NCI-H345 (cell line): ENCODE measurements at places on chromosomes 11 and 22.

DNA sequence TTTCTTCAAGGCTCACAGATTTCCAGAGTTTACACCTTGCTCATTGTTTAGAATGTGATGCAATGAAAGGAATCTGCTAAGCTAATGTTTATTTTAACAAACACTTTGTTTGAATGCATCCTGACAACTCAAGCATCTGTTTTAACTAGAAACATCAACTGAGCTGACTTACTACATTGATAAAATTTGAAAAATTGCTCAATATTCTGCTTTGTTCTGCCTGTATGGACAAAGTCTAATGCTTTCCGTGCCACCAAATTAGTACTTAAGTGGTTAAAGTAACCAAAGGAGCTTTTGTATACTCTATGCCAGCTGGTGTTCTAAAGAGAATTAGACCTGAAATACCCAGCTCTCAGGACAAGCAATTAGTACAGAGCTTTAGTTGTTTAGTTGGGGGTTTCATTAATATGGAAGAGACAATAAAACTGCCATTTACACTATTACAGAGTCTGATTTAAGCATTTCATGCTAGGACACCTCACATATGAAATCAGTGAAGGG, 105.2 kb downstream of the MAML2 start:
- DNase-seq: no peak

DNA sequence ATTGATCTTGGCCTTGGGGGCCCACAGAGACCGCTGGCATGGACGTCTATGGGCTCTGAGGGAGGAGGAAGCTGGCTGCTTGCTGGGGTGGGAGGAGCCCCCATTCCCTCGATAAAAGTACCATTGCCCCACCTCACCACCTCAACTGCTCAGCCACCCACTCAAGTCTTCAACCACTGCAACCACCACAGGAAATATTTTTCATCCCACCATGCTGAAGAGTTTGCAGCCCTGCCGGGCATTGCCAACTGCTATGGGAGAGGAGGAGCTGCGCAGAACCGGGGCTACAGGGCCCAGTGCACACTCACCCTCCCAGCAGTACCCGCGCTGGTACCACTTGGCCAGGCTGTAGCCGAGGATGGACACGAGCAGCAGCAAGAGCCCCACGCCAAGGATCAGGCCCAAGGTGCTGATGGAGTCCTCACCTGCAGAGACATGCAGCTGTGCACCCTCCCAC, 29.2 kb downstream of the IL10RA start:
- no peak for DNase-seq

GRCh38 chr11:19426011-19426755, 185.4 kb upstream of the E2F8 start:
- DNase-seq: no peak

DNA sequence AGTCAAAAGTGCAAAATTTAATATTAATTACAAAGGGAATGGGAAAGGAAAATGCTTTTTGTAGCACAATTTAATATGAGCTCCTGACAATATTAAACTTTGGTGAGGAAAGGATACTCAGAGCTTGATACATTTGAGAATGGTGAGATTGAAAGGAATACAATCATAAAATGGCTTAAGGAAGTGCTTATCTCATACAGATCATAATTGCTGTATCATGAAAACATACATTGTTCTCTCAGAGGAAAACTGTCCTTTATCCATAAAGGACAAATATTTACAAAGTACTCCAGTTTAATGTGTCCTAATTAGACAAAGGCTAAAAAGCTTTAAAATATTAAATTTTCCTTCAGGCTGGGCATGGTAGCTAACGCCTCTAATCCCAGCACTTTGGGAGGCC, 260.4 kb downstream of the TMEM135 start:
- DNase-seq: no peak

GRCh38 chr22:32951807-32952153, 106.4 kb downstream of the SYN3 start:
- DNase-seq: no peak

GRCh38 chr11:63871962-63872799, 33.3 kb downstream of the MARK2 start:
- peak; percentile 18 for DNase-seq

DNA sequence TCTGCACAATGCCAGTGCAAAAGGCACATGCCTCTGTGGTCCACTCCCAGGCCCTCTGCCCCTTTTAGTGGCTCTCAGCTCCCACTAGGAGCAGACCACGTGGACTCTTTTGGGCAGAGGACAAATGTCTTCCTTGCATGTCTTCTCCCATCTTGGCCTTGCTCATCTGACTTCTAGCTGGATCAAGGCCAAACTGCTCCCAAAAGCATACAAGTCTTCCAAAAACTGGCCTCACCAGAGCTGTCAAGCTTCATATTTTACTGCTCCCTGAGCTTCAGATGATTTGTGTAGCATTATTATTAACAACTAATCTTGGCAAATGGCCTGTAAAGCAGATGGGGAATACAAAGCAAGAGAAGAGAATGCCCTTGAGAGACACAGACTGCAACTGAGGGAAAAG, 6.9 kb downstream of the SMPD1 start:
- DNase-seq: no peak

DNA sequence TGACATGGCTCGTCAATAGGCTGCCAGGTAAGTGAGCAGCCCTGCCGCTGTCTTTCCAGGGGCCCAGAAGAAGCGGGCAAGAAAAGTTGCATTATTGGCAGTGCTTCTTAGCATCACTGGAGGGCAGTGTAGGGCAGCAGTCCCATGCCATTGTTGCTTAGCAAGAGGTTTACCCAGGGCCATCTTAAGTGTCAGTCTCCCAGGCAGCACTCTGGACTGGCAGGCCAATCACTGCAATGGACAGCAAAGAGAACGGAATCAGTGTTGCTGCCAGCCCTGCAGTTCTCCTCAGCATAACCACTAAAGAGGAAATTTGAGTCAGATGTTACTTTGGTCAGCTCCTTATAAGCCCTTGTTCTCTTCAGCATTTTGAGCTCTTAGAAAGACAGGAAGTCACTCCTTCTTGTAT, 13.4 kb upstream of the GRK2 start:
- no peak for DNase-seq

DNA sequence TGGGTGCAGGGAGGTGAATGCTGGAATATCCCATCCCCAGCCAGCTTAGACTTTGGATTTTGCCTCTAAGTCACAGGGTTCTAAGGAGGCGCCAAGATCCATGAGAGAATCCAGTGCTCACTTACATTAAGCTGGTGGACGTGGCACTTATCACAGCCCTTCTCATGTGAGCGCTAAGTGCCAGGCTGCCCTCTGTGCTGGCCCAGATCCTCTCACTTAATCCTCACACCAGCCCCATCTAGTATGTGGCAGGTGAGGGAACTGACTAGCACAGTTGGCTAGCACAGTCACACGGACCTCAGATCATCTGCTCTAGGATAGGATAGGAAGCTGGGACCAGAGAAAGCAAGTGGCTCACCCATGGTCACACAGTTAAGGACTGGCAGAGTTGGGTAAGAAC, 3.6 kb downstream of the HMOX1 start:
- no peak for DNase-seq

DNA sequence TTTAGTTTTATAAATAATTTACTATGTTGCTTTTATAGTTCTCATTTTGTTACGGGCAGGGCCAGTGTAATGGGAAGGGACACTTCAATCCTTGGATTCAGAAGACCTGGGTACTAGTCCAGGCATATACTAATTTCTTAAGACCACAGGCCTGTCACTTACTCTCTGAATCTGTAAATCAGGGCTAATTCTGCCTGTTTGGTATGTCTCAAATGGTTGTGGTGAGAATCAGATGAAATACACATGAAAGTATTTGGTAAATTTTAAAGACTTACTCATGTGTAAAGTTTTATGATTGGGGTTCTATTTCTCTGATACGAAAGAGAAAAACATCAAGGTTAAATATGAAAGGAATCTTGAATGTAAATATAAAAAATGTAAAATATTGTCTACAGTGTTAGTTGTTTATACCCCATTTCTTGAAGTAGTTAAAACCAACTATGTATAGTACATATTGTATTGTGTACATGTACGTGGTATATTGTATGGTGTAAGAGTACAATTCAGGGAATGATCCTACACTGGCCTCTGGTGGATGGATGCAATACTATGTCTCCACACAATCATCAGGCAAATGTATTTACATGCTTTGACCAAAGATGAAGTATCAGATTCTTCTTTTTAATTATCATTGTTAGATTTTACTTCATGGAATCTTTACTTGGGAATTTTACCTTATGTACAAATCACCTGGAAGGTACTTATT, 24.5 kb upstream of the RAG2 start:
- peak; percentile 25 for DNase-seq

DNA sequence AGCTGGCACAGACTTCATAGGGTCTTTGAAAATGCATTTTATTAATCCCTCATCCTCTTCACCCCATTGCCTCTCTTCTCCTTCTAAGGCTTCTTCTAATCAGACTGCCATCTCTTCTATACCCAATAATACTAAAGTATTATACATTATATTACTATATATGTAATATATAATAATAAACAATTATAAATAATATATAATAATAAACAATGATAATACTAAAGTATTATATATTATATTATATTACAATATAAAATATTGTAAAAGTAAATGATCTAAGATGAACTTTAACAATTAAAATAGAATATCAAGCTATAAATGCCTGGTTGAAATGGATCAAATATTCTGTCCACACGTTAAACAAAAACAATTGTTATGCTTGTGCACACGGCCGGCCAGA, 13.0 kb downstream of the SCGB2A1 start:
- DNase-seq: no peak

GRCh38 chr11:76724171-76724768, 53.7 kb upstream of the LRRC32 start:
- no peak for DNase-seq

- peak; percentile 20 for DNase-seq
Measured at GRCh38 chr11:113341388-113342165, 27.2 kb downstream of the TTC12 start.

DNA sequence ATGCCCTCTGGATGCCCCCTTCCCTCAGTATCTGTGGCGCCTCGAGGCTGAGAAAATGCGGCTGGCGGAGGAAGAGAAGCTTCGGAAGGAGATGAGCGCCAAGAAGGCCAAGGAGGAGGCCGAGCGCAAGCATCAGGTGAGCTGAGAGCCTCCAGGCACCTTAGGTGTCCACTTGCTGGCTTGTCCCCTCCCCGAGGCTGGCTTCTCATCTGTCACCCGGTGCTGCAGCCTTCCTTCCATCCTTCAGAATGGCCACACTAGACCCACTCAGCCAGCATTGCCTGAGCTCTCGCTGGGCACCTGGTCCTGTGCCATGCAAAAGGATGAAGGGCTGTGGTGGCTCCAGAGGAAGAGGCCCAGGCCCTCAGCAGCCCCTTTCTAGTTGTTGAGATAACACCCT, 52.3 kb downstream of the MYO7A start:
- DNase-seq: no peak
